ENCODE measurements at places on chromosomes 1 and 21.

GRCh38 chr1:235652364-235652763, 2.8 kb upstream of the GNG4 start:
- no peak for DNase-seq

- no peak for DNase-seq
These were observed 48.3 kb downstream of the LRRC8C start for GRCh38 chr1:89681045-89681729.

DNA sequence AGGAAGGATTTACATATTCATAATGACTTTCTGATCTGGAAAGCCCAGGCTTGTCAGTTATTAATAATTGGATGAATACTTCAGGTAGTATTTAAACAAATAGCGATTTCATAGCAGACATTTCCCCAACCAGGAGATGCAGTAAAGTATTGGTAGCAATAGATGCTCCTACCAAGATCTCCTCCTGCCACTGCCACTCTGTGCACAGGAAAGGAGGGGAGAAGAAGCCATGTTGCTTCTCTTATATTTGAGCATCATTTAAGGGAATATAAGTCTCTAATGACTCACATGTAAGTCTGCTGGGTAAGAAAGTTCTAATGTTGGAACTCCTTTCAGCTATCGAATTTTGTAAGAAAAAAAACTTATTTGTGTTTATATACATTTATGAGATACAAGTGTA, 420 bp upstream of the IFI16 start:
- DNase-seq: no peak

- DNase-seq: peak; percentile 88
These were observed 3.8 kb upstream of the RGSL1 start for GRCh38 chr1:182446033-182446669.

GRCh38 chr1:154987326-154987725, 4.2 kb downstream of the FLAD1 start:
- DNase-seq: no peak

DNA sequence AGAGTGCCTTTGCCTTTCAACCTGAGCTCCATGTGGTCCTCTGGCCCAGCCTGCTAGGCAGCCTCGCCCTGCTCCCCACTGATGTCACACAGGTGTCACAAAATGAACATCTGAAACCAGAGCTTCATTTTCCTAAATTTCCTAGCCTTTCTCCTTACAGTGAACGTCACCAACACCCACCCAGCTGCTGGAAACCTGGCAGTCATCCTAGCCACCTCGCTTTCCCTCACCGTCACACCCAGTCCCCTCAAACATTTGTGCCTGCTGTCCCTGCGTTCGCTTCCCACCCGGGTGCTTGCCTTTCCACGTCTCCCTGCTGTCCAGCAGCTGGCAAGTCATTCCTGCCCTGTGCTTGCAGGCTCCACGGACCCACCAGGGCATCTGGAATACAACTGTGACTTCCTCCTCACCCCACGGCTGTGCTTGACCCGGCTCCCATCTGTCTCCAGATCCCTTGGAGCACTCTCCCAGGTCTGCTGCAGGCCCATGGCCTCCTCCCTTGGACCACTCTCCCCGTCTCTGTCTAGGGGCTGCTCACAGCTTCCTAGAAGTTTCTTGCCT, 23.5 kb downstream of the ADARB1 start:
- no peak for DNase-seq

DNA sequence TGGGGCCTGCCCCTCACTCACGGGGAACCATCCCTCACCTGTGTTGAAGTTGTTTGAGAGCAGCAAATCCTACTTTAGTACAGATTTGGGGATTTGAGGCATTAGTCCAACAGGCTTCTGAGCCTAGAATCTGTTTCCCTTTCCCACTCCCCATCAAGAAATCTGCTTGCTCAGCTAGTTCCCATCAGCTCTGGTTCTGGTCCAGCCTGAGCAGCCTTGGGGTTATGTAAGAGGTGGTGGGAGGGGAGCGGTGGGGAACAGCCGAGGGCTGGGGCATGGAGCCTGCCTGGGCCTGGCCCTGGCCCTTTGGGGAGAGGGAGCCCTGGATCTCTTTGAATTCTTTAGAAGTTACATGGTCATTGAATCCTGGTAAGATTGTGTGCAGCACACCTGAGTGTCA, 4.1 kb downstream of the GSTM5 start:
- no peak for DNase-seq

- no peak for DNase-seq
These were observed 246.7 kb upstream of the NFIA start for GRCh38 chr1:60835649-60836048.

DNA sequence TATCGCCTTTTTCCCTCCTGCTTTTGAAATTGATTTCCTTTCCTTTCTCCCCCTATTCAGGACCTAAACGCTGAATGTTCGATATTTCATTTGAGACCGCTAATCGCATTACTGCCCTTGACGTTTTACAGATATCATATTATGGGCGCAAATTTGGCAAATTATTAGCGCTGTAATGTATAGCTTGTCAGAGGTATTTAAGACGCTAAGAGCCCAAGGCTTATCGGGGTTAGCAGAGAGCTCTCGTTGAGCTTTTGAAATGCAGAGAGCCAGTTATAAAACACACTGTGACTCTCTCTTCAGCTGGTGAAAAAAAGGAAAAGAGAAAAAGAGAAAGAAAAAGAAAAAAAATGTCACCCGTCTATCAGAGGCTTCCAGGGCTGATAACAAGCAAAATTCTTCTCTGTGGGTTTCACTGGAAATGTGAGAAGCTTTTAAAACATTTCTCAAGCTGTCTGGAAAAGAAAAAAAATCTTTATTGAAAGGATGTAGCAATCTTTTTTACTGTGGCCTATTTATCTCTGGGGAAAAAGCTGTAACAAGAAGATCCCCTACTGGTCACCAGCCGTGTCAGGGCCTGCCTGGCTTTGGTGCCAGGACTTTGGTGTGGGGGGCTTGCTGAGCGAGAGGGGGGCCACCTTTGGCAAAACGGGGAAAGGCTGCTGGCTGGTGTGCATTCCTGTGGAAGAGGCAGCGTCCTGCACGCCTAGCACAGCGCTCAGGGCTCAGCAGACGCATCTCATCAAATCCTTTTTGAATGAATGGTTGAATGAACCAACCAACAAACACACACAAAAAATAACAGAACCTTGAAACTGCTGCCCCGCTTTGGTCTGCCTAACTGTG, 119.8 kb downstream of the RNF220 start:
- DNase-seq: peak; percentile 80

DNA sequence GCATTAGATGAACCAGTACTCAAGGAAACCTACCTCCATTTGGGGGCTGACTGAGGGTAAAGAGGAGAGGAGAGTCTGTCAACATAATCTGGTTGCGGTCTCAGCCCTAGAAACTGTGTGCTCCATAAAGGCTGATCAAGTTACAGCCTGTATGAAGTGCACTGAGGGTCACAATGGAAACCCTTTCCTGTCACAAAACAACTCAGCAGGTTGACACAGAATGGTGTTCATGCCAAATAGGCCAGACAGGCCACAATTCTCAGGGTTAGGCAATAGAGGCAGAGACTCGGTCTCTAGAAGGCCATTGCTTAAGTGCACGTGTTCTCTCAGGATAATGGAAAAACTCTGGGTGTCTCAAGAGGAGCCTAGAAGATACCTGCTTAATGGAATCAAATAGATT, 4.1 kb upstream of the ANKRD35 start:
- no peak for DNase-seq

DNA sequence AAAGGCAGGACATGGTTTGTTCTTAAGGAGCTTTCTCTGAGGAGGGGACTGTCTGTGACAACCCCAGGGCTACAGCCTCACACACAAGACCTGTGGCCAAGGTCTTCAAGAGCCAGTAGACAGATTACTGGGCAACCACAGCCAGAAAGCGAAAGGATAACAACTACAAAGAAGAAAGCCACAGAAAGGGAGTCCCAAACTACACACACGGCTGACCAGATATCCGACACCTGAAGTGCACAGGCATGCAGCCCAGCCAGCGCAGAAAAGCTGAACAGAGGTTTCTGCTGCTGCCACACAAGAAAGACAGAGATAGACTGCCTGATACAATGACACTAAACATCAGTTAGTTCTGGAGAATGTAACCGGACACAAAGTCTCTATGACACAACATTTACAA, 21.4 kb upstream of the NADK start:
- DNase-seq: no peak

- DNase-seq: peak; percentile 53
These were observed 118.9 kb downstream of the GDAP2 start for GRCh38 chr1:117810553-117810952.

DNA sequence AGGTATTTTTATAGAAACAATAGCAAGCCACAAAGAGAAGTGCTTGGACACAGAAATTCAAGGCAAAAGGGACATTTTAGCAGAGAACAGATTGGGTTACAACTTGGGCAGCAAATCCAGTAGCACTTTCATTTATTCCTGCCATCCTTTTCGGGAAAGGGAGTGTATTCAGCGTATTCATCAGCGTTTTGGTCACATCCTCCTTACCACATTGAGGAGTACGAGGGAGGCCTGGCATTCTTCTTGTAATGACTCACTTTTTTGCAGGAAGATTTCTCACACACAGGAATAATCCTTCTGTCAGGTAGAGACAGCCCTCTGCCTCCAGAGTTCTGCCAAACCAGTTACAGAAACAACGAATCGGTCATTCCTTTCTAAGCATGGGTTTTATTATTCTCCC, 18.1 kb upstream of the FAM78B start:
- DNase-seq: no peak

DNA sequence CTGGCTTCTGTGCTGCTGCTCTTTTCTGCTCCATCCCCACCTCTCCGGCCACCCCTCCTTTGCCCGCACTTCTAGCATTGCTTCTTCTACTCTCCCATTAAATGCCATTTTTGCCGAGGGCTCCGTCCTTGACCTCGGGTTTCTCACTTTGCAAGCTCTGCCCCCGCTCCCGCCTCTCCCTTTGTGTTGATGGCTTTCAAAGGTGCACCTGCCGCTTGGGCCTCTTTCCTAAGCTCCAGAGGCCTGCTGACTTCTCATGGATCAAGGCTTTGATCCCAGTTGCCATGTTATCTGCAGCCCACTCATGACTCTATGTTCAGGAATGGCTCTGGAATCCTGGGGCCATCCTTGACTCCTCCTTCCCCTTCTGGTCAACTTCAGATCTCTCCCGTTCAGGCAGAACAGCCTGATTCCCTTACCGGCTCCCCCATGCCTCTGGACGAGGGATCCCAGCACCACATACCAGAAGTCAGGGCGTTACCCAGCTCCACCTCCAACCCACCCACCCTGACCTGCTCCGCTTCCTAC, 54.3 kb downstream of the TLR5 start:
- no peak for DNase-seq

GRCh38 chr1:73556270-73556669, 641.7 kb downstream of the LRRIQ3 start:
- no peak for DNase-seq

DNA sequence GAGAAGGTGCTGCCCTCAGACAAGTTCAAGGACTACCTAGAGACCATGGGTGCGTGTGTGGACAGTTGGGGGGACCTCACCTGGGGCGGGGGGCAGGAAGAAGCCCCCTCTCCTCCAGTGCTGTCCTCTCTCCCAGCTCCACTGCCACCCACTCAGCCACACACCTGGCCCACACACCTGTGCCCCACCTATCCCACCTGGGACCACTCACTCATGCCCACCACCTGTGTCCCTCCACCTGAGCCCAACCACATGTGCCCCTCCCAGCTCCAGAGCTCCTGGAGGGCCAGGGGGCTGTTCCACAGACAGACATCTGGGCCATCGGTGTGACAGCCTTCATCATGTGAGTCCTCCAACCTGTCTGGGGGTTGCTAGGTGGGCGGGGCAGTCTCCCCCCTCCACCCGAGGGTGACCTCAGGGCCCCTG, 29.0 kb downstream of the TRIM11 start:
- no peak for DNase-seq

DNA sequence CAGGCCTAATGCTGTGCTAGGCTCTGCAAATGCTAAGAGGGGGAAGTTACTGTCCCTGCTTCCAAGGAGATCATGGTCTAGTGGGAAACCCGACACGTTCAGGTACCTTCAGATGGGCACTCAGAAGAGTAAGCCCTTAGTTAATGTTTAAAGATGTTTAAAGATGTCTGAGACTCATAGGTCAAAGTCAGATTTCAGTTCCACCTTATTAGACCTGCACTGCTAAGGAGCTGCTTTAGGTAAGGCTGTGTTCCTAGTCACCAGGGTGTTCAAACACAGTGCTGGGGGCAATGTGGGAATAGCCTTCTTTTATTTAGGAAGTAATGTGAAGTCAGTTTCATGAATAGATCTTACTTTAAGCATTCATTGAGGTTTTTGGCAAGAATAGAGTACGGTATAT, 3.8 kb upstream of the RUSC1 start:
- DNase-seq: no peak

GRCh38 chr1:225548140-225548857, 104.6 kb downstream of the ENAH start:
- no peak for DNase-seq

- DNase-seq: no peak
These were observed 248.4 kb downstream of the SIPA1L2 start for GRCh38 chr1:232381394-232382100.

GRCh38 chr1:97721221-97721620, 199.6 kb downstream of the DPYD start:
- no peak for DNase-seq

GRCh38 chr1:154551474-154551873, 7.0 kb downstream of the UBE2Q1 start:
- DNase-seq: no peak

DNA sequence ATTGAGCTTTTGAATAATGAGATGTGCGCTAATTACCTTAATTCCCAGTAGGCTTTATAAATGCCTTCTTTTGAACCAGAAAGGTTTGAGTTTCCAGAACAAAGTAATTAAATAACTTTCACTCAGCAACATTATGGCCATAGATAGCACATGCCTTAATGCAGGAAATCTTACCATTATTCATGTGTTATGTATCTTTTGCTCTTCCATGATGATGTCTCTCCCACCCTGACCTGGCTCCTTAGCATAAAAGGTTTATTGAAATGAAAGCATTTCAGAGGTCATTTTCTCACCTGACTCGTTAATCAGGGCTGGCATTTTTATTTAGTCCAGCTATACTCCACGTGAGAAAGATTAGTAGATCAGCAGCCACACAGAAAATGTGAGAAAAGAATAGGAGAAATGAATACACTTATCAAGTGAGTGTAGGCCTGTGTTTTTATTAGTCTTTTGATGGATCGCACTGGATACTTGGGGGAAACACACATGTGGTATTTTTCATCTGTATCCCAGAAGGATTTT, 180.2 kb downstream of the ATP6V1G3 start:
- DNase-seq: no peak

DNA sequence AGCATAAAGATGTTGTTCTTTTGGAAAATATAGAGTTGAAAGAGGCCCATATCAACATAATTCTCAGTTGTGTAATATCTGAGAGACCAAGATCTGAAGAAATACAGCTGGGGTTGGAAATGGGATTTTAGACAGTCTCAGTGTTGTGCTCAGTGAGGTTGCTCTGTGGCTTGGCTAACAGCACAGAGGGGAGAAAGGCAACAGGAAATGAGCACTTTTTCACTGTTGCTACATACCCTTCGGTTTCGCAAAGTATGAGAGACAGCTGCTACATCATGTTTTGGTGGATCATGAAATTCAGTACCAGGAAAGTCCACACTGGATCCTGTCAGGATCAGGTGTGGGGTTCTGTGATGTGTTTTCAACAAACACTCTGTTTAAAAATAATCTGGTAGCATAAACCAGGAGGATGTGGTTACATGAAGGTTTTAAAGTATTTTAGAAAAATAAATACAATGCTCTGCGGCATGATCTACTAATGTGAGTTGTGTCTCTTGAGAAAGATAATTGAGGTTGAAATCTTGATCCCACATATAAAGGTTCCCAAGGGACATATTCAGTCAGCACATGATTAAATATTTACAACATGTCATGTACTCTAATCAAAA, 7.0 kb upstream of the GPR88 start:
- no peak for DNase-seq
